Mesenchymal stem cell (in vitro differentiated cells and primary cell): ENCODE measurements at places on chromosomes 4 and X.

- no peaks in the 10 kb centered on the region for H3K36me3 ChIP-seq
- no peak overlapping the region for H3K4me3 ChIP-seq
Measured at GRCh38 chr4:93289241-93289640, 539.3 kb upstream of the ATOH1 start.

- DNase-seq: no peak
- no peak overlapping the region for H3K4me3 ChIP-seq
- H3K4me1 ChIP-seq: no peaks in the 10 kb centered on the region
Measured at GRCh38 chr4:152247271-152247975, 288.5 kb downstream of the FBXW7 start.

- H3K4me1 ChIP-seq: no peaks in the 10 kb centered on the region
- DNase-seq: no peak
- H3K36me3 ChIP-seq: no peaks in the 10 kb centered on the region
- H3K27ac ChIP-seq: no peak overlapping the region
- no peak overlapping the region for H3K4me3 ChIP-seq
Measured at GRCh38 chr4:61086979-61087378, 113.1 kb upstream of the ADGRL3 start.

DNA sequence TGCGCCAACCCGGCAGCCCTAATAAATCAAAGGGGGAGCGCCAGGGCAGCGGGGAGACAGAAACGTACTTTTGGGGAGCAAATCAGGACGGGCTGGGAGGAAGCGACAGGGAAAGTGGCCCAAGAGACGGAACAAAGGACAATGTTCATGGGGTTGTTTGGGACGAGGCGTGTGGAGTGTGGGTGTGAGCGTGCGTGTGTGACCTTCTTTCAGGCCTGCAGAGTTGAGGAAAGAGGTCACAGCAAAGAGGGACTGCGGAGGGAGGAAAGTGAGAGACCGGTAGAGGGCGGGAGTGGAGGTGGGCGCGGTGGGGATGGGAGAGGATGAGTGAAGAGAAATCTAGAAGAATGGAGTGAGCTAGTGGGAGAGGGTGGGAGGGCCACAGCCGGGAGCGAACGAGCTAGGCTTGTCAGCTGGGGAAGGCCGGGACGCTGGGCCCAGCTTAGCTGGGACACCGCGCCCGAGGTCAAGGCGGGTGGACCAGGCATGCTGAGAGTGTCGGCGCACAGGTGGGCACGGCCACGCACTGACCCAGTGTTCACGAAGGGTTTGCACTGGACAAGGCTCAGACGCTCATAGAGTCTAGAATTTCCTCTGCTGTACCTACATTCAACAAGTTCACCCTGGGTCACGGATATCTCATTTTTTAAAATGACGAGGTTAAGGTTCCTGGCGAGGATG, 14.7 kb upstream of the PITX2 start:
- no peak overlapping the region for H3K27ac ChIP-seq
- H3K27me3 ChIP-seq: peaks cover 56% of the 10 kb centered on the region
- H3K4me1 ChIP-seq: peaks cover 32% of the 10 kb centered on the region

- H3K4me1 ChIP-seq: no peaks in the 10 kb centered on the region
- H3K27ac ChIP-seq: no peak overlapping the region
- no peaks in the 10 kb centered on the region for H3K27me3 ChIP-seq
- H3K36me3 ChIP-seq: peaks cover 77% of the 10 kb centered on the region
- DNase-seq: no peak
- H3K4me3 ChIP-seq: no peak overlapping the region
Measured at GRCh38 chr4:17599826-17600225, 14.6 kb upstream of the MED28 start.

- peaks cover 17% of the 10 kb centered on the region for H3K4me1 ChIP-seq
- peaks cover 85% of the 10 kb centered on the region for H3K27me3 ChIP-seq
- no peak for DNase-seq
- no peaks in the 10 kb centered on the region for H3K36me3 ChIP-seq
Measured at GRCh38 chr4:3875466-3875865, 109.3 kb downstream of the ADRA2C start.

DNA sequence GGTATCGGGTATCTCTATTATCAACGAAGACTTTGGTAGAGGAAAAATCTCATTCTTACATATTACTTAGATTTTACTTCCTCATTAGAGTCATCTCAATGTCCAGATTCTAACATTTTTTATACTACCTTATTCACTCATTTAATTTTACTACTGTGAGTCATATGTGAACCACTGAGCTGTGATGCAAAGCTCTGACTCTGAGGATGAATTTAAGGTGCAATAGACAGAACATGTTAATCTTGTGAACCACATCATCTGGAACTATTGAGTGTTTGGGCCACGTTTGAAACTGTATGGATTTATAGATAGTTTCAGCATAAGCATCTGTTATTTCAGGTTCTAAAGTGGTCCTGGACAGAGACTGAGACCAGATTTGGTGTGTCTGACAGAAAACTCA, 78.4 kb downstream of the PWWP3B start:
- peak; percentile 2 for DNase-seq
- H3K27ac ChIP-seq: no peak overlapping the region
- H3K36me3 ChIP-seq: no peaks in the 10 kb centered on the region
- no peaks in the 10 kb centered on the region for H3K4me1 ChIP-seq
- H3K27me3 ChIP-seq: peaks cover 3% of the 10 kb centered on the region

DNA sequence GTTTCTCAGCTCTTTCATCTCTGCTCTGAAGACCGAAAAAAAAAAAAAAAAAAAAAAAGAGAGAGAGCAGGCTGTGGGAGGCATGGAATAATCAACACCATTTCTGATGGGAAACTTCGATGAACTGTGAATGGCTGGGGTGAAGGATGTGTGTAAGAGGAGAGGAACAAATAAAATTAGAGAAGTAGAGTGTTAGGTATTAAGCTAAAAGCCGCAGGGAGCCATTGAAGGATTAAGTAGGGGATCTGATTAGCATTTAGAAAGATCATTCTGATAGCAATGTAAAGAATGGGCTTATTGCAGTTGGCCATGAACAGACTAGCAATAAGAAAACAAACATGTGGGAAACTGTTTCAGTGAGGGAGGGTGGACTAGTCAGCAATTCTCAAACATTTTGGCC, 33.6 kb upstream of the JADE1 start:
- DNase-seq: no peak
- H3K4me1 ChIP-seq: peaks cover 4% of the 10 kb centered on the region
- no peaks in the 10 kb centered on the region for H3K27me3 ChIP-seq
- H3K4me3 ChIP-seq: no peak overlapping the region

- no peaks in the 10 kb centered on the region for H3K27me3 ChIP-seq
- H3K27ac ChIP-seq: no peak overlapping the region
Measured at GRCh38 chr4:163562496-163562895, 68.0 kb downstream of the TMA16 start.
